Choroid plexus epithelial cell (primary cell): ENCODE measurements at places on chromosomes 13 and 19.

GRCh38 chr19:45878043-45878794, 7.7 kb downstream of the IRF2BP1 start:
- DNase-seq: no peak

DNA sequence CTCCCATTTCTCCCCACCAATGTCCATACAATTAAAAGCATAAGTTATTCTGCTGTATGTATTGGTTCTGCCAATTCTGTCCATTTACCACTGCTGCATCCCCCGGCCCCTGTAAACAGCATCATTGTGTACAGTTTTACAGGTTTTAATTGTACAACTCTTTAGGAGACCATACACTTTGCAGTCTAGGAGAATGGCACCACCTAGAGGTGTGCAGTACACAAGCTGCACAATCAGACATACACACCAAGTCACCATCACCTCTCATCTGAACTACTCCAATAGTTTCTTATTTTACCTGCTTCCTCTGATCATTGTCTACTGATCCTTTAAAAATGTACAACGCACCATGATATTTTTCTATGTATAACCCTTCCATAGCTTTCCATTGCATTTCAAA, 855.9 kb upstream of the KLHL1 start:
- peak; percentile 34 for DNase-seq

- no peak for DNase-seq
These were observed at the start of gene CD79A for GRCh38 chr19:41876847-41877832. Gene CD79A (plus strand): TSS chr19:41877279. CDS start chr19:41877305, 26 bp downstream.

- DNase-seq: peak; percentile 18
These were observed 492 bp downstream of the TMEM147 start for GRCh38 chr19:35545855-35546381.

DNA sequence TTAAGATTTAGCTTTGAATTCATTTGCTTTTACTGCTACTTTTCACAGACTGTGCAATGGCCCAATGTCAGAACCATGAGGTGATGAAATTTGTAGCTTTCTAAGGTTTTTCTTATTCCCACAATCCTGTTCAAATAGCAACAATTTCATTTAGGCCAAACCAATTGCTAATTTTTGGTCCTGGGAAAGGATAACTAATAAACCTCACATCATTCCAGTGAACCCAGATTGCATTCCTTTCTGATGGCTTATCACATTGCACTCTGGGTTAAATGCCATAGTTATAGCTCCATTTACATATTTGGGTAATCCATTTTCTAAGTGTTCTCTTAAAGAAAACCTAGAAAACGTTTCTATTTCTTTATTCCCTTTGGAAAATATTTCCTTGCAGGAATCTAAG, 22.9 kb upstream of the POMP start:
- DNase-seq: peak; percentile 45

DNA sequence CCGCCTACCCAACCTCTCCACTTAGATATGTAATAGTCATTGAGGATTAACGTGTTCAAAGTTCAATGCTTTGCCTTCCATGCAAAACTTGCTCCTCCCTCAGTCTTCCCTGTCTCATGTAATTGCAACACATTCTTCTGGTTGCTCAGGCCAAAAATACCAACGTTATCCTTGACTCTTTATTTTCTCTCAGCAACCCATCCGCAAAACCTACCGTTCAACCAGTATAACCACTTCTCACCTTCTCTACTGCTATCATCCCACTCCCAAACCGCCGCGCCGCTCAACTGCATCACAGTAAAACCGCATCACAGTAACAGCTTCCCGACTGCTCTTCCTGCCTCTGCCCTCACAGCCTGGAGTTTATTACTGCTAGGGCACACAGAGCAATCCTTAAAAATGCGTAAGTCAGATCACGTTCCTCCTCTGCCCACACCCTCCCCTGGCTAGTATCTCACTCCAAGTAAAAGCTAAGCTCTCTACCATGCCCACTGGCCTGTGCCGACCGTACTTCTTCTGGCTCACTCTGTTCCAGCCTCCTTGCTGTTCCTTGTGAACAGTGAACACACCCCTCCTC, 8.2 kb downstream of the MTIF3 start:
- DNase-seq: no peak
